Lower lobe of right lung (tissue), 2 donors: ENCODE measurements at places on chromosomes 5 and 9. TPM values are rescaled to one million over a fixed set of nuclear protein-coding genes. Genes with fewer than 3 reads are reported as not detected.
A peak's percentile ranks its signal among the peaks of the same experiment; 100 is the strongest.

DNA sequence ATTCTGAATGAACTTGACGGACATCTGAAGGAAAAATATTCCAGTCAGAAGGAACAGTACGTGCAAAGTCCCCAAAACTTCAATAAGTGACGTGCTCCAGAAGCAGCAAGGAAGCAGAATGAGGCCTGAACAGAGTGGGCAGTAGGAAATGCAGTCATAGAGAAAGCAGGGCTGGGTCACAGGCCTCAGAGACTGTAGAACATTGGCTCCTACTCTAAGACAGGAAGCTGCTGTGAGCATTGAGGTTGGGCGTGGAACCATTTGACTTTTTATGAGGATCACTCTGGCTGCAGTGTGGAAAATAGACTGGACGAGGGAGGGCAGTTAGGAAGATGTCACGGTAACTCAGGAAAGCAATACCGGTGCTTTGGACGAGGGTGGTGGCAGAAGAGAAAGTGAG is 64.0 kb downstream of the DOCK8 start:
- DNase-seq: no peak

DNA sequence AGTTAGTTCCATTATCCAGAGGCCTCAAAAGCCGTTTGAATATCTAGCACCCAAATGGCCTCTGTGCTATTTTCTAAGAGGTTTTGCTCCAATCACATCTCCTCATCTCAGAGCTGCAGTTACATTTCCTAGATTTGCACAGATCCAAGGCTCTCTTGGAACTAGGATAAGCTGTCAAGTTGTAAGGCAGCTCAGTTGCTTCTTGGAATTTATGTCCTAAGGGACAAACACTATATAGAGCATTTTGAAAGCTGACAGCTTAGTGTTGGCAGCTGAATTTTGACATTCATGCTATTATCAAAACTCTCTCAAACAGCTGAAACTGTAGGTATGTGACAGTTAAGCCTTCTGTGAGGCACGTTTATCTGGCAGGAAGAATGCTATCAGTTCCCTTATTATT is 97.0 kb downstream of the MACIR start:
- no peak for DNase-seq

DNA sequence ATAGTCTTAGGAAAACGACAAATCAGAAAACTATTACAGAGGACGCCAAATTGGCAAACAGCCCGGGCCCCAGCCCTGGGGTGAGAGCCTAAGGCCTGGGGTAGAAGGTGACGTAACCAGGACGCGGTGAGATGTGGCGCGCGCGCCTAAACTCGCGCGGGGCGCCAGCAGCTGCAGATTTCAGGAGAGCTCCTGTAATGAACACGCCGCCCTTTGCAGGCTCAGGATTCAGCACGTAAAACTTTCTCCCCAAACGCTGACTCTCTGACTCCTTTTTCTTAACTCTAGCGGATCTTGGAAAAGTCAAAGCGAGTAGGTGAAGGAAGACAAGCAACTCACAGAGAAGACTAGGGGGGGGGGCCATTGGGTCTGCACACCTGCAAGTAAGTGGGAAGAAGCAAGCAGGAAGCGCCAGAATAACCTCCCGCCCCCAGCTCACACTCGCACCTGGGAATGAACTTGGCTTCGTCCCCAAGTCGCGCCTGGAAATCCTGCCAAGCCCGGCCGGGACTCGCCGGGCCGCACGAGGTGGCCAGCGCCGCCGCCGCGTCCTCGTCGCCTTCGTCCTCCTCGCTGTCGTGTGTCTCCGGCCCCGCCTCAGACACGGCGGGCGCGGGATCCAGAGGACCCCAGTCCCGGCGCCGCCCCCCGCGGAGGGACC is 822 bp downstream of the RASEF start:
- peak; percentile 74 for DNase-seq

GRCh38 chr5:51996356-51996861 is 613.2 kb downstream of the ISL1 start:
- no peak for DNase-seq

DNA sequence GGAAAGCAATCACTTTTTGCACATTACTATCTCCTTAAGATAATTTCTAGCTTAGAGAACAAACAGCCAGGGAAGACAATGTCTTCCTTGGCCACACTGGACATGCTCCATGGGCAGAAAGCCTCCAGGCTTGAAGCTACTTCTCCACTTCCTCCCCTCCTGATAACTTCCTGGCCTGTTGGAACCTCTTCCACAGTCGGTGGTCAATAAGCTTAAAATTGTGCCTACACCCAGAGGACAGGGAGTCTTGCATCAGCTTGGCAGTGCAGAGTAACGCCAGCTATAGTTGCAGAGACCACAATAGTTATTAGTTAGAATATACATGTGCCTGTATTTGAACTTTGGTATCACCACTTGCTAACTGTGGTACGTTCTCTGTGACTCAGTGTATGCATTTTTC is 58.1 kb upstream of the ABCA1 start:
- no peak for DNase-seq

DNA sequence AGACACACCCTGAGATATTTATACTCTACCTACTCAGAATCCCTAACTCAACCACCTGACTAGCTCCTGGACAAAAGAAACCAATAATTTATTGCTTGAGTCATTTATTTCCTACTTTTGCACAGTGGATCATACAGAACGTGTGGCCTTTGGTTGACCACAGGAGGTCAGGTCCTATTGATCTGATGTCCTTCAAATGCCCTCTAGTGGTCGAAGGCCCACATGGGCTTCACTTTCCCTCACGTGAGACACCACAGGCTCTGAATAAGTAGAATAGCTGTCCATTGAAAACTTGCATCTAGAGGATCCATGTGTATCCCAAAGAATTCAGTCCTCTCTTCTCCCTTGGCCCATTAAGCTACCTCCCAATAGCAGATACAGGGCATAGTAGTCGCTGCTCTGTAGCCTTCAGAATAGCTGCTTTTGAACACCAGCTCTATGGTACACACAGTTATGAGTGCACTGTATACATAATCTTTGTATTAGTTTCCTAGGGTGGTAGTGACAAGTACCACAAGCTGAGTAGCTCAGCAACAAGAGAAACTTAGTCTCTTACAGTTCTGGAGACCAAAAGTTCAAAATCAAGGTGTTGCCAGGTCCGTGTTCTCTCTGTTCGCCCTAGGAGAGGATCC is 177.6 kb upstream of the SMARCA2 start:
- no peak for DNase-seq

DNA sequence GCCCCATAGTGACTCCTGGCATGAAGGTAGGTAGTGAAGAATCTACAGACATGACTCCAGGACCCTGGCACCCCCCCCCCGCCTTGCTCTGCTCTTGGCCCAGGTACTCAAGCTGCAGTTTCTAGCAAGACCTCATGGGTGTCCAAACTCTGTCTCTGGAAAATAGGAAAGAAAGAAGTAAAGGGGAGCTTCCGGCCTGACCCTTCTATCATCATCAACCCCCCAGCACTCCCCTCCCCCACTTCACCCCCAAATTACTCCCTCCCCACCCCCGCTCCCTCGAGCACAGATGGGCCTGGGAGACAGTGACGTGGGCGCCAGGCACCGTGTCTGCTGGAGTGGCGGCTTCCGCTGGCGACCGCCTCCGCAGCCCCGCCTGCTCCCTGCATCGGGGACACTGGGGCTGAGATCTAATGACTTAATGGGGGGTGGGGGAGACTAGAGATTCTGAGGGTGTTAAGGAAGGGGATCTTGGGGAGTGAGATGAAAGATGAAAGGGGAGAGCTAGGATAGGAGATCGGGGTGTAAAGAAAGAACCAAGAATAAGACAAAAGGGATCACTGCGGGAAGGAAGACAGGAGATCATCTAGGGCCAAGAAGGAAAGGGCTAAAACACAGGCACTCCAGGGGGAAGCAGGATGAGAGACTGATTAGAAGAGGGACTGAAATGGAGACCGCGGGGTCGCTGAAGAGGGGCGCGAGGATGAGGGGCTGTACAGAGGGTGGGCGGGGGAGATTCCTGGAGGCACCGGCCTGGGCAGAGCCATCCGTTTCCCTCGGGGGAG is 1.1 kb upstream of the DNAJB5 start:
- DNase-seq: peak; percentile 67

GRCh38 chr5:141338538-141339306 is at the start of gene PCDHGA2:
Gene PCDHGA2 (plus strand): TSS chr5:141338760.
- no peak for DNase-seq

DNA sequence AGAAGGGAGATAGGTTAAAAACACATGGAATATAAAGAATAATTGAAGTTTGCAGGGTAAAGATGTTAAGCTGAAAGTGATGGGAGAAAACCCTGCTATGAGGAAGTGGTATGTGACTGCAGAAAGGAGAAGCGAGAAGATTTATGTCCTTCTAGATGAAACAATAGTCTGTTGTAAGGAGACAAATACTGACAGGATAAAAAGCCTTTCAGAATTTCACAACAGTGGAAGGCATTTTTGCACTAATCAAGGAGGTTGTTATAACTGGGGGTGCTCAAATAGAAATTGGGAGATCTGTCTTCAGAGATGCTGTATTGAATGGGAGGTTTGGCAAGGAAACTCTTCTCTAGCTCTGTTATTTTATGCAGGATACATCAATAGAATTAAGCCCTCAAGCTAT is 69.6 kb downstream of the NMUR2 start:
- DNase-seq: no peak

GRCh38 chr5:65157906-65158603 is 323.7 kb downstream of the ADAMTS6 start:
- DNase-seq: no peak

NME5 gene
- total RNA-seq: 7.3 TPM

- no peak for DNase-seq
Measured at GRCh38 chr5:58056546-58056945, 403.3 kb downstream of the PLK2 start.

- DNase-seq: no peak
Measured at GRCh38 chr9:37676411-37676830, 25.7 kb downstream of the FRMPD1 start.

GRCh38 chr5:19920761-19921160 is 67.2 kb downstream of the CDH18 start:
- DNase-seq: no peak

GRPEL2 gene
- 15.1 TPM for total RNA-seq

DNA sequence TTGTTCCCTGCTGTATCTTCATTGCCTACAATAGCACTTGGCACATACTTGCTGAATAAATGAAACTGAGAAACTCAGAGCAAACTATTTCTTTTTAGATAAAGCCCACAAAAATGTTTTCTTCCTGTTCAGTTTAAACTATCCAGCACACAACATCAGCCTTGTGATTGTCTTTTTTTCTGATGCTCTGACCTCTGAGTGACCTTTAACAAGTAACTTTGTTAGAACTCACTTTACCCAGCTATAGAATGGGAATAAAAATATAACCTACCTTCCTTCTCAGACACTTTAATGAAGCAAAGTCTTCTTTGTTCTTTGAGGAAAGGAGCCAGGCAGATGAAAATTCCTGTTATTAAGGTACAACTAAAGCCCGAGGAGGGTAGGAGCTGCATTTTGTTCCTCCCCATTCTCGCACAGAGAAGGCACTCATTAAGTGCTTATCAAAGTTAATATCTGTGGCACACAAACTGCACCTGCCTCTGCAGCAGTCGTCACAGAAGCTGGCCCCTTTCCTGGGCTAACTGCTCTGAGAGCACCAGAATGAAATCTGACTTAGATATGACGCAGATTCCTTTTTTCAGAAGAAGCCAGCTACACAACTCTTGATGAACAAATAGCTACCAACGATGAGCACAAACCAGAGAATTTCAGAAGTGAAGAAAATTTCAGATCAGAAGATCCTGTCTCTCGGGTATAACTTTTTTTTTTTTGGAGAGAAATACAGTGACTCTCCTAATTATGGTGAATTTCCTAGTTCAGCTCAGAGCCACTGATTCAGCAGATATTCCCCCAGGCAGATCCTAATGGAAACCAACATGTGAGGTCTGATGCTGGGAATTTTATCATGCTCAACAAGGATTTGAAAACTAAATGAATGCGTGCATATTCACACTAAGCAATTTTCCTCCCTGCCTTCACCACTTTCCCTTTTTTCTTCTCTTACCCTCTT is 31.0 kb upstream of the NR3C1 start:
- no peak for DNase-seq

LPAR1 gene
- total RNA-seq: 23.2 TPM

PCA3 gene
- total RNA-seq: not detected
